Stimulated activated CD8-positive, alpha-beta memory T cell treated with anti-CD3 and anti-CD28 coated beads, Interleukin-12 subunit alpha, Interleukin-12 subunit beta, amount 100 ng/mL, for 4 hours (primary cell): ENCODE measurements at places on chromosomes 13 and 19.

DNA sequence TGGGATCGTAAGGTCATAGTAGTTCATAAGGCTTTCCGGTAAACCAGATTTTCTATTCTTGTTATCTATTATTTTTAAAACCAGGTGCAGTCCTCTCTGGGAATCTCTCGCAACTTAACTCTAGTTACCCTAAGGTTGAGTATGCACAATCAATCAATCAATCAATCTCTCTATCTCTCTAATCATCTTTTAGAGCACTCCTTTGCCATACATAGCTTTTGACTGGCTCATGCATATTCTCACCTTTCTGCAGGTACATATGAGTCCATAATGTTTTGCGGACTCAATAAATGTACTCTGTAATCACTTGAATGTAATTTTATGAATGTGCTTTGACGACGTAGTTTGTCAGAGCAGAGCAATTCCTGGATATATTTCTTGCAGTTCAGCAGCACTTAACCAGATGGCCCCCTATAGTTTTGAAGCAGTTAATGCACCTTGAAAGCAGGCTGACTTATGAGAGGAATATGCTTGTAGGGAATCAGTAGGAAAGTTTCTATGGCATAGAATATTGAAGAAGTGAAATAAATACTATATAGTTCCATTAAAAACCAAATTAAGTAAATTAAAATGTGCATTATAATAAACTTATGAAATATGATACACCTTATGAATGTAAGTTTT, 524.7 kb downstream of the GPC5 start:
- no peak for DNase-seq

GRCh38 chr13:112061367-112062061, 5.4 kb upstream of the SOX1 start:
- no peak for DNase-seq

DNA sequence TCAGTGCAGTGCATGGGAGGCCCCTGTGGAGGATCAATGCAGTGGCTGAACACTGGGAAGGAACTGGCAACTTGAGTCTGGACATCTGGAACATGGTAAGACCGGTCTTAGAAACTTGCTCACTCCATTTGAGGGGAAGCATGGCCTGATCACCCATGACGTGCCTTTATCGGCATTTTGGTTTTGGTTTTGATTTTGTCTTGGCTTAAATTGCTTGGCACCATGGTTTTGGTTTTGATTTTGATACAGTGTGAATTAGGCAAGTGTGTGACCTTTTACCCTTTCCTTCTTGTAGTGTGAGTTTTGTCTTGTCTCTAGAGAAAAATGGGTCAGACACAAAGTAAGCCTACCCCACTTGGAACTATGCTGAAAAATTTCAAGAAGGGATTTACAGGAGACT, 77.3 kb downstream of the ZNF486 start:
- no peak for DNase-seq

DNA sequence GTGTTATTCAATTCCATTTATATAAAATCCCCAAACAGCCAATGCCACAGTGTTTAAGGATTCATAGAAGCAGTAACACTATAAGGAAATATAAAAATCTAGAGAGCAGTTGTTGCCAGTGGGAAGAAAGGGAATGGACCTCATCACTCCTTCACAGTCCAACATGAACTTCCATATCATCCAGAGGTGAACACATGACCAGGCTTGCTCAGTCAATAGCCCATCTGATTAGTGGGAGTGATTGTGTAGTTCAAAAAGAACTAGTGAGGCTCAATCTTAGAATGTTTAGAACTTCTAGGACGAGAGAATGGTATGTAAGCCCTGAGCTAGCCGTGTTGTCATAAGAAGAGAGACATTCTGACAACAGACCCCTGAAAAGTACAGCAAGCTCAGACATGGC, 314.1 kb downstream of the LIG4 start:
- DNase-seq, result no peak

- no peak for DNase-seq
Observed at GRCh38 chr19:22919946-22920345, 83.0 kb downstream of the ZNF728 start.

DNA sequence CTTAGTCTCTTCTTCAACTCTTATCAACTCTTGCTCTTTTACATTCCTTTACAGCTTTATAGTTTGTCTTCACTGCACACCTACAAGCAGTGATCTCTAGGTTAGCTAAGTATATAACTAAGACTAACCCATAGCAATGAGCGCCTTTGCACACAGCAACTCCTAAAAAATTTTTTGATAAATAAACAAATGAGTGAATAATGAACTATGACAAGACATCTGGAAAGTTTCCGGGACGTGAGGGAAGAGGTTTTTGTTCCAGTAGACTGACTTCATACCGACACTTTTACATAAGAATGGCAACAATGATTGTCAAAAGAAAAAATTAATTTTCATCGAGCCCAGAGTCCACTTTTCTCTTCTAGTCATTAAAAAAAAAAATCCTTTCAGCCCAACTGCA, 98.3 kb downstream of the ELF1 start:
- no peak for DNase-seq

- DNase-seq, result no peak
Observed at GRCh38 chr13:90627813-90628212, 719.7 kb upstream of the MIR17HG start.

GRCh38 chr13:39528661-39528980, 74.4 kb downstream of the LHFPL6 start:
- no peak for DNase-seq

DNA sequence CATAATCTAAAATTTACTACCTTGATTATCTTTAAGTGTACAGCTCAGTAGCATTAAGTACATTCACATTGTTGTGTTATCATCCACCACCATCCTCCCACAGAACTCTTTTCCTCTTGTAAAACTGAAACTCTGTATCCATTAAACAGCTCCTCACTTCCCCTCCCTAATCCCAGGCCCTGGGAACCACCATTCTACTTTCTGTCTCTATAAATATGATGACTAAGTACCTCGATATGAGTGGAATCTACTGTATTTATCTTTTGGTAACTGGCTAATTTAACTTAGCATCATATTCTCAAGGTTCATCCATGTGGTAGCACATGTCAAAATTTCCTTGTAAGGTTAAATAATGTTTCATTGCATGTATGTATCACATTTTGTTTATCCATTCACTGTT, 49.0 kb upstream of the POMP start:
- no peak for DNase-seq

DNA sequence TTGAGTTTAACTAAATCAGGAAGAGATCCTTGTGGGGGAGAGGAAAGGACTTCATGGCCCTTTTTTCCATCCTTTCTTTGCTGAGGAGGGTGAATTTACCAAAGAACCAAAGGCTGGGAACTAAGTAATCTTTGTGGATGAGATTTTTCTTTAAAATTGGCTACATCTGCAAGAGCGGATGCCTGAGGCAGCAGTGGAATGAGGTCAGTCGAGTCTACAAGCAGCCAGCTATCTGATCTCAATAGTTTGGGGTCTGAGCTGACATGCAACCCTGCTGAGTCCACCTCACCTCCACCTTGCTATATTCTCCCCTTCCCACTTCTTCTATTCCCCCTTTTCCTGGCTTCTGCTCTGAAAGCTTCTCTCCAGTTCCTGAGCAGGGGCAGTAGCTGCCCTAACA, 3.6 kb upstream of the DNAJC15 start:
- no peak for DNase-seq

- no peak for DNase-seq
Observed at GRCh38 chr13:95494082-95494681, 58.3 kb upstream of the CLDN10 start.

GRCh38 chr13:44260336-44260735, 113.3 kb upstream of the SERP2 start:
- no peak for DNase-seq

DNA sequence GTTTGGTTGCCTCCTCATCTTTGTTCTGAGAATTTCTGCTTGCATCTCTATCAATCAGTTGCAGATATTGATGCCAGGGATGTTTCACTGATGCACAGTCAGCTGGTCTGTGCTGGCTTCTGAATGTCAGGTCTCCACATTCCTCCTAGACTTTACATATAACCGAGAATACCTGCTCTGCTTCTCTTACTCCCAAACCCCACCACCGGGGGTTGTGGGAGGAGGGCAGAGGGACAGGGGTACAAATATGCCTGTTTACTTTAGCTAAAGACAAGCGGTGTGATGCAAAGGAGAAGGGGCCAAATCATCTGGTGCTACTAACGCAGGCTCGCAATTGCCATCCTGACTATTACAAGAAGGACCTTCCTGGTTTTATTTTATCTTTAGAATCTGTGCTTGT, 17.4 kb upstream of the KLHL1 start:
- no peak for DNase-seq

GRCh38 chr19:46205183-46205984, 24.2 kb upstream of the IGFL1 start:
- no peak for DNase-seq

GRCh38 chr19:47269596-47269995, 5.1 kb upstream of the INAFM1 start:
- no peak for DNase-seq

DNA sequence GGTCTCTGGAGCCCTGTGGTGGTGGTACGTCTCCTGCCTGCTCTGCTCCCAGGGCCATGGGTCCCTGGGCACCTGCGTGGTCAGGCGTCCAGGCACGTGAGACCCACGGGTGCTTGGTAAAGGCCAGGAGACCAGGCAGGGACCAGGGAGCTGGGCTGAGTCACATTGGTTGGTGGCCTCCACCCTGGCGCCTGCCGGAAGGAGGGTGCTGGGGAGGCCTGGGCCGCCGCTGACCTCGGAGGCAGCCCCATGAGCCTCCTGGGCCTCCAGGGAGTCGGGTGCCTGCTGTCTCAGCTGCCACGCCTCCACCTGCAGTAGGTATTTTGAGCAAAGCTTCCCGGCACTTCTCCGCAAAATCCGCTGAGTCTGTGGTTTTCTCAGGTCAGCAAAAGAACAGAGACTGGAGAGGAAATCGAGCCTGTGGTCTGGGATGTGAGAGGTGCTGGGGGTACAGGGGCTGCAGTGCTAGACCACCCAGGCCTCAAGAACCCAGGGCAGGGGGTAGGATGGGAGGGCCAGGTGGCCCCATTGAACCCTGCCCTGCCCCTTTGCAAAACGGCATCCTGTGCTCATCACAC, 3.6 kb upstream of the PLK5 start:
- no peak for DNase-seq

GRCh38 chr13:98174307-98174706, 2.8 kb downstream of the RNF113B start:
- no peak for DNase-seq

GRCh38 chr19:54096617-54097106, 3.9 kb downstream of the OSCAR start:
- DNase-seq, result peak; percentile 9

DNA sequence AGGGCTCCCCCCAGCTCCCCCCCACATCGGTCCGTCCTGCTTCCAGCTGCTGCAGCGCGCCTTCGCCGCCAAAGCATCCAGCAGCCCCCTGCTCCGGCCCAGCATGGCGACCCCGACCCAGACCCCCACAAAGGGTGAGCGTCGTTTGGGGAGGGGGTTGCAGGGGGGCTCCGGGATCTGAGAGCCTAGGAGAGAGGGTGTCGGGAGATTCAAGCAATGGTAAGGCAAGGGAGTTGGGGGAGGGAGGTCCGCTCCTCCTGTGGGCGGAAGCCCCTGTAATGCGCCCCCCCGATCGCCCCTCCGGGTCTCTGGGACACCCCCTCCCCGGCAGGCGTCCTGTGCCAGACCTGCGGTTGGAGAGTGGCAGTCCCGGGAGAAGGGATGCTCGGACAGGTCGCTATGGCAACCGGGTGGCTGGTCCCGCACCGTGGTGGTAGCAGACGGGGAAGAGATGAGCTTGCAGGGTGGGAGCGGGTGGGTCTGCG, at the start of gene FXYD7:
Gene FXYD7, plus strand, starts transcription at position 25 of the 485 bp plus-strand sequence. Its CDS starts 79 bp downstream, at position 104.
- no peak for DNase-seq

GRCh38 chr13:97257800-97258799, 36.0 kb downstream of the MBNL2 start:
- no peak for DNase-seq

DNA sequence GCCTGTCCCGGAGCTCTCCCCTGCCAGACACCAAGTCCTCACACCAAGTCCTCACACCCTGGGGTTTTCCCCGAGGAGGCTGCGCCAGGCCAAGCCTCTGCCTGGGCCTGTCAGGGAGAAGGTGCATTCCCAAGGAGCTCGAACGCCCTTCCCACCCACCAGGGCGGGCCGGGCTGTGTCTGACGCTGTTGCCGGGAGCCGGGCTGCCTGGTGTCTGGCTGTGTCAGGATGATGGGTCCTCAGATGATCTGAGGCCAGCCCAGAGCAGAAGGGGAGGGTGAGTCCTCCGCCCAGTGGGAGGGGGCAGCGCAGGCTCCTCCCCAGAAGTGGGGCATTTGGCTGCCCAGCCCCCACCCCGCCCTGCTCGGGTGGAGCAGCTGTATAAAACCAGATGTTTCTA, 2.3 kb upstream of the HAS1 start:
- no peak for DNase-seq

DNA sequence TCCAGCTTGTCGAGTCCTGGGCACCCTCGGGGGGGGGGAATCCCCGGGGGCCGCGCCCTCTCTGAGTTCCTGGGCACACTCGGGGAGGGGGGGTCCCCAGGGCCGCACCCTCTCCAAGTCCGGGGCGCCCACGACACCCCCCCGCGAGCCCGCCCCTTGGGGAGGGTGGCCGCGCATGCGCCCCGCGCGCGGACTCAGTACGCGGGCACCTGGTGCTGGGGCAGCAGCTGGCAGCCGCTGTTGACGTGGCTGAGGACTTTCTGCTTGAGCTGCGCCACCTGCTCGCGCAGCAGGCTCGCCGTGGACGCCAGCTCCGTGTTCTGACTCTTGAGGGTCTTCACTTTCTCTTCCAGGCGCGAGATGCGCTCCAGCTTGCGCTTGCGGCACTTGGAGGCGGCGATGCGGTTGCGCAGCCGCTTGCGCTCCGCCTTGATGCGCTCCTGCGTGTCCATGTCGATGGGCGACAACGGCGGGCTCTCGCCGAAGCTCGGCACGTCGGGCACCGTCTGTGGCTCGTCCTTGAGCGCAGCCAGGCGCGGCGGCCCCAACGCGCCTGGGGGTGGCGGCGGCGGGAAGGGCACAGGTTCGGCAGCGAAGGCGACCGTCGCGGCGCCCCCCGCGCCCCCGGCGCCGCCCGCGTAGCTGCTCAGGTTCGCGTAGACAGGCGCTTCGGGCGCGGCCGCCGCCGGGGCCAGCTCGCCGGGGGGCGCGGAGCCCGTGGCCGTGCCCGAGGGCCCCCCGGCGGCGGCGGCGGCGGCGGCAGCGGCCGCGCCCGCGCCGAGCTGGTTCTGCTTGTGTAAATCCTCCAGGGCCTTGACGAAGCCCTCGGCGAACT, 958 bp downstream of the JUND start:
- DNase-seq, result peak; percentile 72

GRCh38 chr13:23778879-23779278, 110.3 kb downstream of the MIPEP start:
- DNase-seq, result no peak

DNA sequence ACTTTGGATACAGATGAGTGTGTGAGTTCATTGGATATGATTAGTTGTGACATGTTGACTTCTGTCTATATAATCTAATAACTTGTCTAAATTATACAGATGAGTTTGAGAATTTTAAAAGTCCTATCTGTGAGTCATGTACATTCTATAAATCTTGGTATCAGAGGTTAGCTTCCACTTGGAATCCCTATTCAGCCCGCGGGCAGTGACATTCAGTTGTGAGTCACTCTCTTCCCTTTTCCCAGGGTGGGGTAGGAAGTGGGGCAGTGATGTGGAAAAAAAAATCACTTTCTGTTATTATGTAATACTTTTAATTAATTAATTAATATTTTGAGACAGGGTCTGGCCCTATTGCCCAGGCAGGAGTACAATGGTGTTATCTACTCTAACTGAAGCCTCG, 33.0 kb upstream of the ZNF808 start:
- no peak for DNase-seq

- no peak for DNase-seq
Observed at GRCh38 chr19:40309666-40310065, 24.5 kb upstream of the AKT2 start.
